ENCODE measurements at places on chromosomes 12 and 14.

- DNase-seq: no peak
Measured at GRCh38 chr12:60106214-60106613, 510.4 kb downstream of the SLC16A7 start.

DNA sequence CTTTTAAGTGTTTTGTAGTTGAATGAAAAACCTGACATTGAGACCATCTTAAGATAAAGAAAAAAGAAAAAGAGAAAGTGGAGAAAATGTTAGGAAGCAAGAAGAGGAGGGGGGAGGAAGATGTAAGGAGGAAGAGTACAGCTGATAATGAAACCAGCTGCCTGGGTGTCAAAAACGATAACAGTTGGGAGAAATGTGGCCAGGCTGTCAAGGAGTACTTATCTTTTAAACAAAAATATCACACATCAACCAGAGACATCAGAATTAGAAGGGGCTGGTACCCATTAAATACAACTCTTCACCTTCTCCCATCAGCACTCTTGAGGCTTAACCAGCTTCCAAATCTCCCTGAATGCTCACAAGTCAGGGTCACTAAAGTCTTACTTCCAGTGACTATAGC lies 4.5 kb downstream of the SLC11A2 start:
- DNase-seq: no peak

DNA sequence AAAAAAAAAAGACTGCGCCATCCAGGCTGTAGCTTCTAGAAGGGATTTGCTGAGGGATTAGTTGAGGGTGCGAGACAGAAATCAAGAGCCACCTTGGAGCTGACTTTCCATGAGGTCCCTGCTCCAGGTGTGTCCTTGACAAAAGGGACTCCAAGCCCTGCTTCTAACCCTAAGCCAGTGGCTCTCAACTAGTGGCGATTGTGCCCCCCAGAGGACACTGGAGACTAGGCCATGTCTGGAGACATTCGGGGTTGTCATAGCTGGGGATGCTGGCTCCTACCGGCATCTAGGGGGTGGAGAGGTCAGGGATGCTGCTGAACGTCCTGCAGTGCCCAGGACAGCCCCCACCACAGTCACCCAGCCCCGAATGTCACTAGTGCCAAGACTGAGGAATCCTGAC lies 40.6 kb downstream of the SPRING1 start:
- peak; percentile 47 for DNase-seq

- DNase-seq: no peak
Measured at GRCh38 chr12:105334582-105334981, 4.1 kb downstream of the C12orf75 start.

DNA sequence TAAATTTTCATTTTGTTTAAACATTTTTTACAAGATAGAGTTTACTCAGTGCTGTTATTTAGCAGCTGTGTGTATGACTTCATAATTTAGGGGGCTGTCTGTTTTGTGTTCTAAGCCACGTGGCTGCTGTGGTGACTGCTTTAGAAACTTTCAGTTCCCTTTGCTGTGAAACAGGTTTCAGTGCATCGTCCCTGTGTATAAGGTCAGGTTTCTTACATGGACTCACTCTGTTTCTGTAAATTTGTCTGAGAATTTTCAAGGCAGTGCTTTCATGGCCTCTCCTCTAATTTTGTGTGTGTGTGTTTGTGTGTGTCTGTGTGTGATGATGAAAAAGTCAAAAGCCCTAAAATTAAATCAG lies 32.4 kb downstream of the BICD1 start:
- DNase-seq: peak; percentile 42

- no peak for DNase-seq
Measured at GRCh38 chr14:51719955-51720354, 68.2 kb downstream of the FRMD6 start.

DNA sequence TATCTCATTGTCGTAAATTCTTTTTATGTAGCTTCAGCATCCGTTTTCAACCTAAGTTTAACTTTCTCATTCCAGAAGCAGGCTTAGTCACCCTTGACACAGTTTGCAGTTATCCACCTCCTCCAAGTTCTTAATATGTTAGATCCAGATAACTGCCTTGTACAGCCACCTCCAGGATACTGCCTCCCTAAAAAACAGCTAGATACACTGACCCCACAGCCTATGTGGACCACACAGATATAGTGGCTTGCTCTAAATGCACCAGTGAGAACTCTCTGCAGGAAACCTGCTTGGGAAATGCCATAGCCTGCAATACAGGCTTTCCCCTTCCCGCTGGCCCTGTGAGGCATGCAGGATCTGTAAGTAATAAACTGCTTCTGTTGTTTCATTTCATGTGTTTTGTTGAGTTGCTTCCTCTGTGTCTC lies 11.1 kb upstream of the RTL1 start:
- no peak for DNase-seq

GRCh38 chr12:14638066-14638465 lies 58.3 kb downstream of the GUCY2C start:
- no peak for DNase-seq

- no peak for DNase-seq
Measured at GRCh38 chr14:91977884-91978283, 30.4 kb upstream of the FBLN5 start.

- DNase-seq: no peak
Measured at GRCh38 chr12:27515671-27516070, 8.3 kb upstream of the PPFIBP1 start.

- DNase-seq: no peak
Measured at GRCh38 chr12:90036637-90037036, 328.0 kb upstream of the ATP2B1 start.

Measured in G401 (cell line).